ENCODE measurements at places on chromosomes 5 and 9. TPM values are rescaled to one million over a fixed set of nuclear protein-coding genes. Genes with fewer than 3 reads are reported as not detected.
A peak's percentile ranks its signal among the peaks of the same experiment; 100 is the strongest.

DNA sequence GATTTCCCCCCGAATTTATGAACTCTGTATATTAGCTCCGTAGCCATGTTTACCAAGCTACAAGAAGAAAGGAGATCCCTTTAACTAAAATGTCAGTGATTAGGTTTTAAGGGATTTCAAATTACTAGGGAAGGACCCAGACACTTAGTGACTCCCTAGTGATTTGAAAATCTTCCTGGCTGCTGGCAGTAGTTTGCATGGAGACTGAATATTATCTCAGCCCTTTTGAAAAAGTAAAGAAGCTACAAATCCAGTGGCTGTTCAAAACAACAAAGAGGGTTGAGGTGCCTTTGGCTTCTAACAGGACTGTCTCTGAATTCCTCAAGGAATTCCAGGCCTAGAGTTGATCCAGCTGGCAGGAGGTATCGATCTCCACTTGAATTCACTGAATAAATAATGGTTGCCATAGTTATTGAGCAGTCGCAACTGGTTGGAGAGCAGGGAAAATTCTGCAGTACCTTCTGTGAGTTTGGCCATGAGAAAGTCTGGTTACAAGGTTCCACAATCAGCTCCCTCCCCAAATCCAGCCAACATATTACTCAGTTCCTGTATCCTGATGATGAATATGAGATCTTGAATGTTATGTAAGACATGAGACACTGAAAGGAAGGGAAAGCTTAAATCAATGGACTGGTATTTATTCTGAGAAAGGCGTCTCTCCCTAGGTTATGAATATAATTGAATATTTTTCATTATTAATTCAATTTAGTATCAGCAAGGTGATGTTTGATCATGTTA lies 37.7 kb downstream of the NR4A3 start:
- peaks cover 3% of the 10 kb centered on the region for H3K4me1 ChIP-seq
- no peaks in the 10 kb centered on the region for H3K27me3 ChIP-seq
- no peaks in the 10 kb centered on the region for H3K36me3 ChIP-seq
- peak; percentile 7 for DNase-seq
- no peak overlapping the region for H3K4me3 ChIP-seq

DNA sequence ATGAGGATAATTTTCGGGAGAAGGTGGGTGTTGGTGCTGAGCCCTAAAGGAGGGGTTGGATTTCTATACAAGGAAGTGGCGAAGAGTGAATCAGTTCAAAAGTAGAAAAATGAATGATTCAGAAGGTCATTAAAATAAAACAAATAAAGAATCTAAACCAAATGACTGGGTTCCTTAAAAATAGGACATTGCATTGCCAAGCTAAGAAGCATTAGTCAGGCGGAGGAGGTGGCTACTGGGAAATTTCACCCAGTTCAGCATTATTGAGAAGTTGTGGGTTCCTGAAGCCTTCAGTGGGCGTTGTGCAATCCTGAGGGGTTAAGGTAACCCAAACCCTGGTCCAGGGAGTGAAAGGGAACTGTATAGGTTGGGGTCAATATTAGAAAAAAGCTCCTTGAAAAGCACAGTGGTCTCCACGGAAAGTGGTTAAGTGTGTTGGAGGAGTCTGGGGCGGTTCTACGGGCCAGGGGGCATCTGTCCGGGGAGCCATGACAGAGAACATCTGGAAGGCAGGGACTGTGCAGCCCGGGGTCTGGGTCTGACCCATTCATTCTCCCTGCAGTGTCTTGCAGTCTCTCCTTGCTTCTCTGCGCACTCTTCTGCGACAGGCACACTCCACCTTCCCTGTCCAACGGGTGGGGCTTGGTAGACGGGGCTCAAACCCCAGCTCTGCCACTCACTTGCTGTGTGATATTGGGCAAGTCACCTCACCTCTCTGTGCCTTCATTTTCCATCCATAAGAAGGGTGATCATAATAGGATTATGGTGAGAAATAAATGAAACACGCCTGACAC lies 27.6 kb upstream of the DUSP1 start:
- DNase-seq, result no peak
- H3K27ac ChIP-seq, result no peak overlapping the region
- H3K4me1 ChIP-seq, result no peaks in the 10 kb centered on the region
- H3K4me3 ChIP-seq, result no peak overlapping the region

DNA sequence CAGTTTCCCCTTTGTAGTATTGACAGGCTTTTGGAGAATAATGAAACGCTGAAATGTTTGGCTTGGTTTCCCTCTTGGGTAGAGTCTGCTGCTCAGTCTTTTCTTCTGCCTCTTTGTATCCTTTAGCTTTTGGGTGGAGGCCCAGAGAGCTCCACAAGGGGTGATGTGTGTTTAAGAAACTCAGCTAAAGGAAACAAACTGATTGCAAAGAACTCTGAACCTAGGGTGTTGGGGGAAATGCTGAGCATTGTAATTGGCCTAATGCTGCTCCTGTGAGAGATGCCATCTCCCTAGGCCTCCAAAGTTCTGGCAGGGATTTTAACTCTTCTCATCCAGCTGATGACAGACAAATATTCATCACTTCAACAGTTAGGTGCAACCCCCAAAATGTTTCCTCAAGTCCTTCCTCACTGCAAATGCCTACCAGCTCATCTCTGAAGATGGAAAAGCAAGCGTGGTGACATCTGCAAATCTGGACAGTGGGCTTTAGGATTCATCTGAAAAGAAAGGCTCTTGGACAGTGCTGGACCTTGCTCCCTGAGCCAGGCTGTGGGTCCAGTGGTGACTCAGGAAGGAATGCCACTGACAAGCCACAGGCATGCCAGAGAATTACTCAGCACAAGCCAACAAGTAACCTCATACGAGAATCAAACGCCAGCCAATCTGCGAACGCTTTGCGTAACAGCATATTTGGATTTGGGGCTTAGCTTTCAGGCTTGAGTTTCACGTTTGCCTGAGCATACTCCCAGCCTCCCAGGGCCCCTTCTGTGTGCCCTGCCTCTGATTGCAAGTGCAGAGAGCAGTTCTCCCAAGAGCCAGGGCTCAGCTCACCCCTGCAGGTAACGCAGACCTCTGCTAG lies 30.5 kb upstream of the ZSWIM6 start:
- no peaks in the 10 kb centered on the region for H3K4me1 ChIP-seq
- no peak overlapping the region for H3K27ac ChIP-seq
- no peak for DNase-seq
- H3K36me3 ChIP-seq, result no peaks in the 10 kb centered on the region

DNA sequence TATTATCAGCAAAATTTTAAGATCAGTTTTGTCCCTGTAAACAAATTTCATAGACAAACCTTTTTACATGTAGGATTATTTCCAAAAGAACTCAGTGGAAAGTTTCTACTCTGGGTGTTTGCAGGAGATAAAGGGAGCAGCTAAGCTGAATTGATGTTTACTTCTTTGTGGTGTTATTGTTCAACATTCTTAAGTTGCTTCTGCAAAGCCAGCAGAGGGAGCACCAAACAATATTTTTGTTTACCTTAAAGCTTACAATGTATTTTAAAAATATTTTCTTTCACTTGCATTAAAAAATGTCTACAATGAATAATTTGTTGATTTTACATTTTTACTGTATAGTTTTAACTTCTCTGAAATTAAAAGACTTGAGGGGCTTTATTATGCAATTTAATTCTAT lies 135.4 kb downstream of the ATG10 start:
- no peaks in the 10 kb centered on the region for H3K36me3 ChIP-seq
- peaks cover 7% of the 10 kb centered on the region for H3K4me1 ChIP-seq
- no peak for DNase-seq
- H3K4me3 ChIP-seq, result no peak overlapping the region
- no peaks in the 10 kb centered on the region for H3K27me3 ChIP-seq
- no peak overlapping the region for H3K27ac ChIP-seq

DNA sequence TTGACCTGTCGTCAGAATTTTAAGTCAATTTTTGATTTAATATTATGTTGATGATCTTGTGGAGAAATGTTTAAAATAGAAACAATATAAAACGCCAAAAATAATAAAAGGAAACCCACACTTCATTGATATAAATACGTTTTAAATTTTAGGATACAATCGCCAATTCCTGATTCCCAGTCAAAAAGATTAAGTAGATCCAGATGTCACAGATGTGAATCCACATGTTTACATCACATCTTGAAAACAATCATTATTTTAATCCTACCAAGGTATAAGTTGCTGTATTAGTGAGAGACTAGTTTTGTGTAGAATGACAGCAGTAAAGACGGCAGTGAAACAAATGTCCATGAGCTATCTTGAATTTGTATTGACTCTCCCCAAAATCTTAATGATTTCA lies 4.9 kb downstream of the TAS2R1 start:
- H3K27me3 ChIP-seq, result no peaks in the 10 kb centered on the region
- no peak for DNase-seq
- no peak overlapping the region for H3K27ac ChIP-seq

- H3K27me3 ChIP-seq, result no peaks in the 10 kb centered on the region
- no peak for DNase-seq
- H3K36me3 ChIP-seq, result peaks cover 17% of the 10 kb centered on the region
- no peak overlapping the region for H3K4me3 ChIP-seq
These were observed 97.5 kb upstream of the CTSV start for GRCh38 chr9:97136421-97136820.

- H3K27ac ChIP-seq, result no peak overlapping the region
- no peak for DNase-seq
- no peaks in the 10 kb centered on the region for H3K36me3 ChIP-seq
- H3K4me1 ChIP-seq, result no peaks in the 10 kb centered on the region
- no peaks in the 10 kb centered on the region for H3K27me3 ChIP-seq
These were observed 27.2 kb downstream of the C9orf152 start for GRCh38 chr9:110180511-110181434.

- H3K4me3 ChIP-seq, result no peak overlapping the region
- no peak overlapping the region for H3K27ac ChIP-seq
- no peaks in the 10 kb centered on the region for H3K4me1 ChIP-seq
- H3K36me3 ChIP-seq, result no peaks in the 10 kb centered on the region
- no peaks in the 10 kb centered on the region for H3K27me3 ChIP-seq
These were observed 341.8 kb downstream of the MAN2A1 start for GRCh38 chr5:110031402-110032140.

GRCh38 chr5:23820765-23821471 lies 313.5 kb downstream of the PRDM9 start:
- H3K36me3 ChIP-seq, result no peaks in the 10 kb centered on the region
- no peaks in the 10 kb centered on the region for H3K4me1 ChIP-seq
- no peak for DNase-seq
- H3K27me3 ChIP-seq, result no peaks in the 10 kb centered on the region
- H3K4me3 ChIP-seq, result no peak overlapping the region
- no peak overlapping the region for H3K27ac ChIP-seq

GRCh38 chr9:91908746-91909145 lies 41.3 kb downstream of the ROR2 start:
- H3K36me3 ChIP-seq, result no peaks in the 10 kb centered on the region
- no peak overlapping the region for H3K27ac ChIP-seq
- no peak overlapping the region for H3K4me3 ChIP-seq

DNA sequence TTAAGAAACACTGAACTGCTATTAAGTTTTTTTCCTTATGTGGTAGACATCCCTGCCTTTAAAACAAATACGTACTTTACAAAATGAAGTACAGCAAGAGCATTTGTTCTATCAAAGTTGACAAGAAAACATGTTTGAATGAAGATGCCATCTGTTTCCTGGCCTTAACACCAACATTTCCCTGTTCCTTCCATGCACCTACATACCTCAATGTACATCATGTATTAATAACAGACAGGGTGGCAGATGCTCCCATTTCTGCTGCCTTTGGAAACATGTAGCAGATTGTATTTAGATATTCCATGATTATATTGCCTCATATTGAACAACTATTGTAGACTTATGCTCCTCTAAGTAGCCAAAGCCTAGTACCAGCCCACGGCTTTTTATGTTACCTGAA lies 104.4 kb downstream of the PJA2 start:
- H3K27ac ChIP-seq, result no peak overlapping the region
- no peak for DNase-seq
- no peaks in the 10 kb centered on the region for H3K36me3 ChIP-seq
- H3K4me3 ChIP-seq, result no peak overlapping the region

- H3K4me1 ChIP-seq, result no peaks in the 10 kb centered on the region
- H3K27me3 ChIP-seq, result no peaks in the 10 kb centered on the region
- H3K36me3 ChIP-seq, result no peaks in the 10 kb centered on the region
- H3K27ac ChIP-seq, result no peak overlapping the region
These were observed 47.1 kb downstream of the BRINP1 start for GRCh38 chr9:119322184-119322583.

DNA sequence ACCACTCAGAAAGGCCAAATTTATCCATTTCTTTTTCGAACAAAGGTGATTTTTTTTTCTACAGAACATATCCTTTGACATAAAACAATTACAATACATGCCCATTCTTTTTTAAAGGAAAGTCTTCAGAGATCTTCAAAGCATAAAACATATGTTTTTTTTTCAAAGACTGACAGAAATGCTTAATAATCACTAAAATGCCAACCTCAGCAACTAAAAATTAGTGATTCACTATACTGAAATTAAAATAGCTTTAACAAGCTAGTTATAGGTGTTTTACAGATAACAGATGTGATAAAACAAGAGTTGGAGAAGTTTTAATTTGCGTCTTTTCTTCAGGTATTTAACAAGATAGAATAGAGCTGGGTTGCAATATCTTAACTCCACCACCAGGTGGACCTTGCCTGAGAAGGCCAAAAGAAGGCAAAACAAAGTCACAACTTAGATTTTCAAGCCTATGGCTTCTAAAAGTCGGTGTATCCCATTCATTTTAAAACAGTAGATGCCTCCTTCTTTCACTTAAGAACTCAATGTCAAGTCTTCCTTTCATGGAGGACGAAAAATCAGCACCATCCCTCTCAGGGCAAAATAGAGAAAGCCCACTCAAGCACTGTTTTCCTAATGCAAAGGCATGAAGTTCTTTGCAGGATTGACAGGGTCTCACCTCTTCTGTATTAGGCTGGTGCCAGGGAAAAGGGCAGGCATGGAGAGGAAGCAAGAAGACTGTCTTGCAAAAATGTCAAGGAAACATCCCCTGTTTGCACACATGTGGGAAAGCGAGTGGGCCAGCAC lies 31.1 kb upstream of the CPLX2 start:
- no peak for DNase-seq
- H3K36me3 ChIP-seq, result no peaks in the 10 kb centered on the region
- peaks cover 27% of the 10 kb centered on the region for H3K4me1 ChIP-seq
- H3K27ac ChIP-seq, result no peak overlapping the region

- H3K27me3 ChIP-seq, result peaks cover 17% of the 10 kb centered on the region
- DNase-seq, result peak; percentile 79
- H3K4me1 ChIP-seq, result no peaks in the 10 kb centered on the region
- H3K27ac ChIP-seq, result no peak overlapping the region
- no peaks in the 10 kb centered on the region for H3K36me3 ChIP-seq
- no peak overlapping the region for H3K4me3 ChIP-seq
These were observed 35.2 kb upstream of the PLEKHG4B start for GRCh38 chr5:56561-57290.

The ST8SIA4 gene
- 0.50 TPM for total RNA-seq

The PRLR gene
- 2.5 TPM for total RNA-seq

The F2RL1 gene
- 23.5 TPM for total RNA-seq

The PCSK5 gene
- 10.7 TPM for total RNA-seq

The IQGAP2 gene
- 66.0 TPM for total RNA-seq

The WDR38 gene
- total RNA-seq, result not detected

The SLC31A2 gene
- total RNA-seq, result 1.5 TPM

The TYRP1 gene
- total RNA-seq, result not detected
